Activated CD4-positive, alpha-beta T cell treated with anti-CD3 and anti-CD28 coated beads for 4 hours (primary cell): ENCODE measurements at places on chromosomes 4 and X.

GRCh38 chr4:124722071-124722470 lies 9.5 kb upstream of the ANKRD50 start:
- DNase-seq, result no peak

DNA sequence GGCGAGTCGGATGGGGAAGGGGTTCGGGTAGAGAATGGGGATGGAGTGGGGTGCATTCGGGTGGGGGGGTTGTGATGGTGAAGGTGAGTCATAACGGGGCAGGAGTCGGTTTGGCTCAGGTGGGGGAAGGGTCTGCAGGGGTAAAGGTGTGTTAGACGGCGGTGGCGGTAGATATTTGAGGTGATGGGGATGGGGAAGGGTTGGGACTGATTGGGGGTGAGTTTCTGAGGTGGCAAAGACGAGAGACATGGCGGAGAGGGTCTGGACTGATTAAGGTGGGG lies 738 bp downstream of the SYP start:
- no peak for DNase-seq

DNA sequence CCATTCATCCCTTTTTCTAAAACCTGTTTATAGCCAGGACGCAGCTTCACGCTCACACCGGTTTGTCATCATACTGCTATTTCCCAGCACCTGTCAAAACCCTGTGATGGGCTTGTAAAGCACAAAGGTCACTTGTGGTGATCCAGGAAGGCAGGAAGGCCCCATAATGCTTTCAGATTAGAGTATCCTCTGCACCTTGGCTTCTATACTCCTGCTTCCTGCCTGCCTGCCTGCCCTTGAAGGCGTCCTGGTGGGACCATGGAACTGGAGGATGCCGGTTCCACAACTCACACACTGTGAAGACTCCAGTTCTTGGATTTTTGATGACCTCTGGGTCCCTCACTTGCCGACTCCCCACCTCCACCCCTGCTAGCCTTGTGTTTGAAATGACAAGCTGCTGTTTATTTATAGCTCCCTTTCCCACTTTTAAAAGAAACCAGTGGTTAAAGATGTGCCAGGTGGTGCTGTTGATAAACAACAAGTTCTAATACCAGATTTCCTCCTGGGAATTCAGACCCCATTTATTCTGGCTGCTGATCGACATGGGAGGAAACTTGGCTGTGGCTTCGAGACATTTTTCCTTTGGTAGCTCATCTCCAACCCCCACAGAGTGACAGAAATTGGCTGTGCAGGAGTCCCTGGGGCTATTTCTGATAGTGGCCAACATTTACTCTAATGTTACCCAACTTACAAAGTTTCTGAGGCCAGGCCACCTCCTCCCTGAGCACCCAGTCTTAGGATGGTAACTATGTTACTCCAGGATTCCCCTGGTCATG lies 211.5 kb downstream of the KDR start:
- DNase-seq, result no peak

GRCh38 chrX:38699696-38700095 lies 101.6 kb upstream of the MID1IP1 start:
- no peak for DNase-seq

- DNase-seq, result no peak
These were observed 82.2 kb downstream of the SLC9A7 start for GRCh38 chrX:46676399-46677356.

DNA sequence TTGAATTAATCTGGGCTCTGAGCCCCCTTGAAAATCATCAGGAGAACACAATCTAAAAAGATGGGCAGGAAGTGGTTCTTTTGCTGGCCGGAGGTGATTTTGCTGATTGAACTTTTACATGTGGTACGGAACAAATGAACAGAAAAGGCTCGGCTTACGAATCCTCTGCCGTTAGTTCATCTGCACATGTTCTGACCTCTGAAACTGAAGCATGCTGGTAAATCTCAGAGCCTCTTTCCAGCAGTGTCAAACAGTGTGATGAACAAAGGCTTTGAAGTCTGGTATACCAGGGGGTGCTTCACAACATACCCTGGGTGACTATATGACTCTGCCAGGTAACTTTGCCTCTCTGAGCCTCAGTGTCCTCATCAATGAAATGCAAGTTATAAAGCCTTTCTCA lies 194.2 kb upstream of the C1QTNF7 start:
- peak; percentile 4 for DNase-seq

DNA sequence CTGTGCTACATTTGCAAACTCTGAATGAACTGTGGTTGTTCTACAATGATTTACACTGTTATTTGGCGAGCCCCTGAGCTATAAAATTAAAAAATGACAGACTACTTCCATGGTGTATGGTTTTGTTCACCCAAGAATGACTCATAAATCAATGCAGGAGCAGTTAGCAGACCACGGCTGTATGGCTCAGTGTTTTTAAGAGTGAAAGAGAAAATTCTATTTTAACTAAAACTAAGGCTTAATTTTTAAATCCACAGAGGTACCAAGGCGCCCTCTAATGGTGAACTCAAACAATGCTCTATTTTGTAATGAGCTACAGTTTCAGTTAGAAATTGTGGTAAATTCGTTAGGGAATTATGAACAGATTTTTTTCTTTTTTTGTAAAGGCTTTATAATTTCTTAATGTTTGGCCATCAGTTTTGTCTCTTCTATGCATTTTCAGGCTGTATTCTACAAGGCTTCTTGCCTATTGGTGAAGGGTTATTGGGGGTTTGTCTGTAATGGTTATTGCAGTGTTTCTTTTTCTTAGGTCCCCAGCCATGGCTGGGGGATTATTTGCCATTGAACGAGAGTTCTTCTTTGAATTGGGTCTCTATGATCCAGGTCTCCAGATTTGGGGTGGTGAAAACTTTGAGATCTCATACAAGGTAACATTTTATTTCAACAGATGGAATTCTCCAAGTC lies 32.5 kb downstream of the HMGB2 start:
- no peak for DNase-seq

GRCh38 chr4:154908168-154908567 lies 127.1 kb downstream of the RBM46 start:
- no peak for DNase-seq

GRCh38 chrX:119488749-119489148 lies 20.5 kb downstream of the SLC25A5 start:
- DNase-seq, result peak; percentile 37

DNA sequence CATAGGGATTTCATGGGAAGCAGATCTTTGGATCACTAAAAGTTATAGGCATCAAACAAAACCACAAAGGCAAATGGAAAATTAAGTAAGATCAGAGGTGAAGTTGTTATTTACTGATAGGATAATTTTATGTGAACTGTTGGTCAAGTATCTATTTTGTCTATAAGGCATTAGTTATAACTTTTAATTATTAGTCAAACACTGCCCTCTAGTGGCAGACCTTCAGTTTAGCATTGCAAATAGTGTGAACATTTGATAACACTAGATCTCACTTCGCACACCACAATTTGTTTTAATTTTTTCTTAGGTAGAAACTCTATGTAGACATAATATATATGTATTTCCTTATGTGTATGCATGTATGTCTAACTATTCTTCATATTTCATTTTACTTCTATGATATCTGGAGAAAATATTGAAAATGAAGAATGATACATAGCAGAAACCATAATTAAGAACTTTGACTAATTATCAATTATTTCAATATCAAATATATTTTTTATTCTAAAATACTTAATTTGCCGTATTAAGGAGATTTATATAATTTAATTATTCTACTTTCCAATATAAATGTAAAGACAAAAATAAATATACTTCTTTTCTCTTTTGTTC lies 214.5 kb upstream of the TACR3 start:
- peak; percentile 5 for DNase-seq

DNA sequence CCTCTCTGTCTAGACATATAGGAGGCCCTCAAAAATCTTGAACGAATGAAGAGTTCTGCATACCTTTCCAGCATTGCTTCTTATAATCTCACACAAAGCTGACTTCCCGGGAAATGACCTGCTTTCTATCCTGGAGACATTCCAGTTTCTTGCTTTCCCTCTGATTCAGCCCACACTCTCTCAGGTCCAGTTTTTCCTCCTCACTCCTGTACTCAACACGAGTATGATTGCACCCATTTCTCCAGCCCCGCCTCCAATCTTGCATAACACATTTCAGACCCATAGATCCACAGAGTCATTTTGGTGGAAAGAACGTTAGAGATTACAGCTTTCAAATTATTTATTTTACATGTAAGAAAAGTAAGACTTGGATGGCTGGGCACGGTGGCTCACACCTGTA lies 127.5 kb upstream of the TLR3 start:
- DNase-seq, result no peak

- no peak for DNase-seq
These were observed 52.4 kb downstream of the SEC24B start for GRCh38 chr4:109486007-109486406.

DNA sequence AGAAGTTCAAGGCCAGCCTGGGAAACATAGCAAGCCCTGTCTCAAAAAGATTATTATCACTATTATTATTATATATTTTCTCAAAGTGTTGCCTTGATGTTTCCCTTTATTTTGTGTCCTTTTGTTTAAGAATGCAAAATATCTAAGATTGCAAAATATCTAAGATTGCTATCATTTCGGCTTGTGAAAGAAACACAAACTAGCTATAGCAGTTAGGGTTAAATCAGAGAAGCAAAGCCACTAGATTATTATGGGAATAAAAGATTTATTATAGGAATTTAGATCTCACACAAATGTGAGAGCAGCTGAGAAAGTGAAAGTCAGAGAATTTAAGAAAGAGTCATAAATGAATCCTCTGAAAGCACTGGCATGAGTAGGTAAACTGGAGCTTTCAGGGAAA lies 18.0 kb upstream of the TMEM184C start:
- no peak for DNase-seq

DNA sequence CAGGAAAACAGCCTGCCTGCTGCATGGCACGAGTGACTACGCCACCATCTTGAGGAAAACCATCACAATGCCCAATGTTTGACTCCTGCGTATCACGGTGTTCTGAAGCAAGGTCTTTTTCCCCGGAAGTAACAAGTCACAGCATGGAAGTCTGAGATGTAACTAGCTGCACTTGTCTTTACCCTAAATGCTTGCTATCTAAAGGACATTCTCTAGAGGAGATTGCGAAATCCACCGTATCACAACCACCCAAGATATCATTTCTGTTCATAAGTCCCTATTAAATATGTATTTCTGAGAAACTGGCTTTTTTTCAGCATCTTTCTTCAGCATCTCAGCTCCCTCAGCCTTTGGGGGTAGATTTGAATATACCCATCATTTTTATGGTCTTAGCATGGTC lies 1565.1 kb downstream of the ARAP2 start:
- no peak for DNase-seq

DNA sequence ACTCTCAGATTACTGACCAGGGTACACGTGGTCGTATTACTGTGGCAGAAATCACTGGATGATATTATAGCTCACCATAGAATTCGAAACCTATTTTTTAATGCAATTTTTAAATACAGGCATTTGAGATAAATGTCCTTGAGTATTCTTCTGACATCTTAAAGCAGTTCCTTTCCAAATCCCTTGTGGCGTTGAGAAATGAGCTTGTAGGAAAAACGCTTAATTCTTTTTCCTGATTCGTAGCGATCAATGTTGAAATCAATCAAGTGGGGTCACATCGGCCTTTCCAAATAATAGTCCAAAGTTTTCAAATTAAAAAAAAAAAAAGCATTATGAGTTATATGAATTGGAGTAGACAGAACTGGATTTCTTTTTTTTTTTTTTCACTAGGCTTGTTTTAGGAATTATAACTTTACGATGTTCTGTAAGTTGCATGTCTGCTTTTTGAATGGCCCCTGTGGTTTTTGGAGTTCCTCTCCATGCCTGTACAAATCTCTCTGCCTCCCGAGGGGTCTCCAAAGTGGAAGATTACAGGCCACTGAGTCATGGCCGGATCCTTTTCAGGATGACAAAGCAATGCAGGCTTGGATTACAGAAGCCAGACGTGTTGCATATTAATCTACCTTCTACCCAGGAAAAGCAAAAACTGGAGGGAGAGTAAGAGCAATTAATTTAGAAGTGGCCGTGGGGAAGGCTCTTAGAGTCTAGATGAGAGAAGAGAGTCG lies 226.1 kb downstream of the SHOX start:
- DNase-seq, result no peak

- no peak for DNase-seq
These were observed 228.1 kb downstream of the ZNF674 start for GRCh38 chrX:46317163-46317562.

DNA sequence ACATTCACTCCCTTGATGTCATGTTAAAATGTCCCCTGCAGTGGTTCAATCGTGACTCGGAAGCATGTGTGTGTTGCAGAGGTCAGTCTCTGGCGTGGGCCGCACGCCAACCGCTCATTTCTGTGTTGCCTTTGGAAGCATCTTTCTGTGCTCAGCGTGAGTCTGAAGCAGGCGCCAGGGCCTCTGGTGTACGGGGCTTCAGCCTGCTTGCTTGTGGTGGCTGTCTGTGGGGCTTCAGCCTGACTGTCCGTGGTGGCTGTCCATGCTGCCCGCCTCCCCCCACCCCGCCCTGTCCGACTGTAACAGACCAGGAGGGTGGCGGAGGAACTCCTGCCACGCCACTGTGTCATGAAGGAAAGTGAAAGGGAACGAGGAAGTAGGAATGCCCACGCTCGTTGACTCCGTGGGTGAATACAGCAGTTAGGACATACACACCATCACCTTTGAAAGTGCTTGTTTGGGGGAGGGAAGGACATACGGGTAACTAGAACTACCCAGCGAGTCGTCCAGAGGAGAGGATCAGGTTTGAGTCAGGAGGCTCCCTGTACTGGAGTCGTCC lies 14.7 kb upstream of the CLCN4 start:
- no peak for DNase-seq

DNA sequence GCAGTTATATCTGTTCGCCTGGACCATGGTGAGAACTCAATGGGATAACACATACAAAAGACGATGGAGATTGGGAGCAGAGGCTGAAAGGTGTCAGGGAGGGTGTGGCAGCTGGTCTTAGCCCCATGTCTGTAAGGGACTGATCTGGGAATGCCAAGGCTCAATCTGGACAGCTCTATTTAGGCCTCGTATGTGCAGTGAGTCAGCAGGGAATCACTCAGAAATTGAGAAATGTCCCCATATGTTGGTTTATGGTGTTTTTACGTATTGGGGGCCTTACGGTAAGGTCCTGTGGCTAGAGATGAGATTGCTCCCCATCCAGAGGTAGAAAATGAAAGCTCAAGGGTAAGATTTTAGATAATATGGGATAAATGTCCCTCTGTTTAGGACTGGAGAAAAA lies 71.4 kb upstream of the TTC29 start:
- no peak for DNase-seq

GRCh38 chr4:141898346-141898745 lies 262.0 kb downstream of the IL15 start:
- DNase-seq, result no peak

- DNase-seq, result no peak
These were observed 98.3 kb upstream of the MAML3 start for GRCh38 chr4:140252141-140252741.
